NCI-H1092 treated with DMSO at 0.1 percent for 48 hours (cell line): ENCODE measurements at places on chromosomes 11 and 22.

GRCh38 chr11:102047305-102047924 lies at the start of gene CFAP300:
Gene CFAP300 (plus strand): TSS chr11:102047437. CDS start chr11:102047471, 34 bp downstream.
- DNase-seq, result peak; percentile 36

- no peak for DNase-seq
Observed at GRCh38 chr11:13577881-13578280, 82.1 kb upstream of the PTH start.

GRCh38 chr22:41548830-41549211 lies 4.6 kb upstream of the POLR3H start:
- DNase-seq, result no peak

DNA sequence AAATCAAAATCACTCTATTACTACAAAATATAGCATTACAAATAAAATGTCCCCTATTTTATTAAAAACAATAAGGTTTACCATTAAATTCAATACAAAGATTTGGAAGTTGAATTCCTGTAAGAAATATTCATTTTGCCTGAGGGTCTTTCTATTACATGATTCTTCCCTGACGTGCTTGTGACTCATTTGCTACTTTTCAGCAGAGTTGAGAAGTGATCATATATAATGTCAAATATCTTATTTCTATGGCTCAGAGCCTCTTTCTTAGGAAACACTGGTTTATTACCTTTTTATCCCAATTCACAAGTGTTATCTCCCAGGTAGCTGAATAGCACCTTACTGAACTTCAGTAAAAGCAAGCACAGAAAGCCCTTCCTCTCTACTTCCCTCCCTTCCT lies 65.2 kb upstream of the CNTN5 start:
- no peak for DNase-seq

DNA sequence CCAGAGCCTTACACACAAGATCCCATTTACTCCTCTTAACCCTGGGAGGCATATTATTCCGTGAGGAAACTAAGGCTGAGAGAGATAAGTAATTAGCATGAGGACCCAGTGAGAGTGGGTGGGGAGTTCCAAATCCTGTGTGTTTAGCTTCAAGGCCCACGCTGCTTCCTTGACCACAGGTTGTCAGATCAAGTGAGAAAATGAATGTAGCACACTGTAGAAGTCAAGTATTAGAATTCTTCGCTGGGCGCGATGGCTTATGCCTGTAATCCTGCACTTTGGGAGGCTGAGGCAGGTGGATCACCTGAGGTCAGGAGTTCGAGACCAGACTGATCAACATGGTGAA lies 3.8 kb downstream of the CYB561A3 start:
- no peak for DNase-seq

- no peak for DNase-seq
Observed at GRCh38 chr11:32447252-32447651, 11.9 kb upstream of the WT1 start.

DNA sequence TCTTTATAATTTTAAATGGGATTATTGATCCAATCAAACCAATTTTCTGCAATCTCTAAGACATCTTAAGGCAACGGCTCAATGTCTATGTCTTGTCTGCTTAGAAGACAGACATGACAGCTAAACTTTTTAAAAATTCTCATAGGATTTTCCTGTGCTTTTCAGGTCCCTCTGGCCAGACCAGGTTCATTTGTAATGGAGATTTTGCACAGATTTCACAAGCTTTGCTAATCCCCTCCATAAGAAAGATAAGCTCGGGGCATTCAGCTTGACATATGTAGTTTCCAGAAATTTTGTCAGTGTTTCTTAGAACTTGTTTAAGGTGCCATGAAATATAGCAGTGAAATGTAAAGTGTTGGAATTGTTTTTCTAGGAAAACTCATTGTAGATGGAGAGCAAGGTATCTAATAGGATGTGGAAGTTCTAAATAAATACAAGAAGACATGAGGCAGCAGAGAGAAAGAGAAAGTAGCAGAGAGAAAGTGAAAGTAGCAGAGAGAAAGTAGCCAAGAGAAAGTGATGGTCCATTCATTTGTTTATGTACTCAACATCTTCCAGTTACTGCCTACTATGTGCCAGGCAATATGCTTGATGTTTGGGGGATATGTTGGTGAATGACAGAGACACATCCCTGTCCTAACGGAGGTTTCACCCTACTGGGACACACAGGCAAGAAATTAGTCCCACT lies 219.1 kb upstream of the ARHGAP42 start:
- DNase-seq, result no peak

- DNase-seq, result no peak
Observed at GRCh38 chr11:69655479-69656428, 14.8 kb downstream of the CCND1 start.

GRCh38 chr11:69490516-69490915 lies 9.1 kb downstream of the LINC01488 start:
- no peak for DNase-seq

DNA sequence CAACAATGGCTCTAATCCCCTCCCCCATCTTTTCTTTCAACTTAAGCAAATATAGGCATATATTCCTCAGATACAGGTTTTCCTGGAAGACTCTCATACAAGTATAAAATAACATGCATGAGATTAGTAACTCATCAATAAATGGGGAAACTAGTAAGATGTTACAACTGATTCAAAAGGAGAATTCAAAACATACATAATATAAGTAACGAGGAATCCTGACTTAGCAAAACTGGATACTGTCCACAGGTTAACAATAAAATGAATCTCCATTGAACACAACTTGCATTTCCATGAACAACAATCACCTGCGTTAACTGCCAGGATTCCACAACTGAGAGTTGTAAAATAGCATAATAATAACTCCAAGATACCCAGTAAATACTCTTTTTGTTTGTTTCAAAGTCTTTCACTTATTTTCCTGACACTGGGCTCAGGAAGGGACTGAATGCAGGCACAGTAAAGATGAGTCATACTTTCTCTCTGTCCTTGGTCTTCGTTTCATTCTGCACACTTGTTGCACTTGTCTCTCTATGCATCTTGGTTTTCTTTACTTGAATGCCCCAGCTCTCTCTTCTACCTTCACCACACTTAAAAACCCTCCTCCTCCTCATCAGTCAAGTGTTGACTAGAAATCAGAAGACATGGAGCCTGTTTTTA lies 8.1 kb downstream of the APIP start:
- no peak for DNase-seq

DNA sequence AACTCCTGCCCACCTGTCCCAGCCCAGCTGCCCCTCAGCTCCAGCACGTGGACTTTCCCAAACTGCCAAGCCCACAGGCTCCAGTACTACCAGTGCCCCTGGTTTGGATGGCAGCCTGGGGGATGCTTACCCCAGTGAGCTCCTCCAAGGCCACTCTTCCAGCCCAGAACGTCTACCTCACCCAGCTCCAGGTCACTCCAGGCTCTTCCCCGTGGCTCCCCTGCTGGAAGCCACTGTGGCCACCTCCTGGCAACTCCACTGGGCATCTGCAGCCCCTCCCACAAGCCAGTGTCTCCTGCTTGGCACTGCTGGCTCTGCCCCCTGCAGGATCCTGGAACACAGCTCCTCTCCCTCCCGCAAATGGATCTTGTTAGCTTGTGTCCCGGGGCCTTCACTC lies 29.3 kb downstream of the LMO1 start:
- peak; percentile 42 for DNase-seq

DNA sequence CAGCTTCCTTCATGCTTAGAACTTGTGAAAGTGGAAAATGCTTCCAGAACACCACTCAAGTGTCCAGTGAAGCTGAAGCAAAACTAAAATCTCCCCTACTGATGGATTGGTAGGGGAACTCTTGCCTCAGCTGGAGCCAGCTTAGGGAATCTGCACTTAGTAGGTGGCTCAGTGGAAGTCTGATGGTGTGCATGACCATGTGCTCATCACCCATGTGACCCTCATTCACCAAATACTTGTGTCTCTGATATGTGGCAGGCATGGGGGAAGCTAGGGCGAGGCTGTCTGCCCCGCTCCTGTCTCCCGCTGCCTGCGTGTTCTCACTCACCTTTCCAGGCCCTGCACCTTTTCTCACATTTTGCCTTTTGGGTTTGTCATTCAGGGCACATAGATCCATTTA lies 7.2 kb downstream of the TEAD1 start:
- no peak for DNase-seq

- DNase-seq, result no peak
Observed at GRCh38 chr11:35809561-35809960, 134.3 kb upstream of the LDLRAD3 start.

DNA sequence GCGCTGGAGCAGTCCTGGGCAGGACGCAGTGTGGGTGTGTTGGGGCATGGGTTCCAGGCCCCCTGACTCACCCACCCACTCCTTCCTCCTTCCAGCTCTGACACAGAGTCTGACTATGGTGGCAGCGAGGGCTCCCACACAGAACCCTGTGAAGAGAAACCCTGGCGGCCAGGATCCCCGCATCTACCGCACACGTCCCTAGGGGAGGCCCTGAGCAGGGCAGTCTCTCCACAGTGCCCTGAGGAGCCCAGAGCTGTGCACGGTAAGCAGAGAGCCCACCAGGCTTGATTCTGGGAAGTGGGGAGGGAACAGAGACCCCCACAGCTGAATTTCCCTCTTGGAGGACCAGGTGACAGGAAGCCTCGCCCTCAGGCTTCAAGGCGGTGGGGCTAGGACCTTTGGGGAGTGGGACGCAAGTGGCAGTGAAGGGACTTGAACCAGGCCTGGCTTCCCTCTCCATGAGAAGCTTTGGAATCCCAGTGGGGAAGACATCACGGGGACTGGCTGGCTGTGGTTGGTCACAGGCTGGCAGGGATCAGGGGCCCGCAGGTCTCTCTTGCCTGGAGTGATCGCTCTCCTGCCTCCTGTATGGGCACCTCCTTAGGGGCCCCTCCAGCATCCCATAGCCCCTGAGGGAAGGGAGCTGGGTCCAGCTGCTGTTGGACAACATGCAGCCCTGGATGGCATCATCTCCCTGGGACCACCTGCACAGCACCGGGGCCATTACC lies 96.4 kb upstream of the PARVA start:
- no peak for DNase-seq

DNA sequence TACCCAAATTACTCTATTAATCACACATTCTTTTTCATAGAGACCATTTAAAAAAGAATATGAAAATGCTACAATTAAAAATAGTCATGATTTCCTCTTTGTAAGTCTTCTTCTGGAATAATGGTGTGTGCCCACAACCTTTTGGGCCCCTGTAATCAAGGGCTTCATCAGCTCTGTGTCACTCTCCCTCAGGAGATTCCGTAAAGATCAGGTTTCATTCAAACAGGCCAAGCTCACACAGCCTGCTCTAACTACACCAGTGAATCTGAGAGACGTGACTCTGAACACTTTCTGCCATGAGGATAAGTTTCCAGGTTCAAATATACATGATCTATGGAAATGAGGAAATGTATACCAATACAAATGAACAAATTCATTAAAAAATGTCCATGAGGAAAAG lies 9.5 kb downstream of the DRICH1 start:
- DNase-seq, result no peak

- DNase-seq, result peak; percentile 12
Observed at GRCh38 chr11:73950869-73951710, at the start of gene DNAJB13. Gene DNAJB13 (plus strand): TSS chr11:73951026. CDS start chr11:73951070, 44 bp downstream.

DNA sequence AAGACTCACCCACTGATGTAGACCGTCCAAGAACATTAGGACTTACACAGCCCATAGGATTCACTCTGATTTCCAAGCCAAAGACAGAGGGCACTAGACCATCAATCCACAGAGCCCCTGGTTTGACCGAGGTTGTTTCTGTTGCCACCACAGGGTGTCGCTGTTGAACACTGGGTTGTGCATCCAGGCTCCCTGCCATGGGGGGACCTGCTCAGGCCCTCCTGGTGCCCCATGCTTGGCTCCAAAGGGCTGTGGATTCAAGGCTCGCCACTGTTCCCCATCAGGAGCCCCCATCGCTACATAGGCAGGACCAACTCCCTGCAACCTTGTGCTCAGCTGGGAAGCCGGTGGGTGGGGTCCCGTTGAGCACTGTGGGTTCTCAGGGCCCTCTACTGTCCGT lies 128.0 kb upstream of the ANO1 start:
- peak; percentile 31 for DNase-seq

DNA sequence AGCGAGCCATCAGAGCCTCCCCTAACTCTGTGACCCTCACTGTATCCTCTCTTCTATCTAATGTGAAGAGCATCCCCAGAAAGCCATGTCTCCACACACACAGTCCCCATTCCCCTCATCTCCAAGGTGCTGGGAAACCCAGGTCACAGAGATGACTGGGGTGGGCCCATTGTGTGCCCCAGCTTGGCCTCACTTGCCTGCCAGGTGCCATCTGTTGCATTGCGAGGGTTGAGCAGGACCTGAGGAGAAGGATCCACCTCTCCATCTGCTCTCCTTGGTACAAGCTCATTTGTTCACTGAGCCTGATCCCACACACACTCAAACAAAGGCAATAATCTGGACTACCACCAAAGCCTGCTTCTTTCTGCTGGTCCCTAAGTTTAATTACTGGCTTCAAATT lies 118.8 kb downstream of the SPATA19 start:
- DNase-seq, result peak; percentile 62

DNA sequence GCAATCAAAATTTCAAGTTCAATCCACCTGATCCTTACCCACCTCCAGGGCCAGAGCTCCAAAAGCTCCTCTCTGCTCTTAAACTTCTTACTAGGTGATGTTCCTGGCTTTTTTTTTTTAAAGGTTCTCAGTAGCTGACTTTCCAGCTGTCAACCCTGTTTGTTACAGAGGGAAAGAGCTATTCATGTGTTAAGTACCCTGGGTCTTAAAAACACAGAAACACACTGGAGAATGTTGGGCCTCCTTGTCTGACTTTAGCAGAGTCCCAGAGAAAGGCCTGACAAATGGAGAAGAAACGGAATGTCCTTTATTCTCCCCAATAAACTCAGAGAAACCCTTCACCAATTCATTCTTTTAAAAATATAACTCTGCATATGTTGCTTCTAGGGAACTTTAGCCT lies 3.2 kb downstream of the LRRC4C start:
- DNase-seq, result no peak

- no peak for DNase-seq
Observed at GRCh38 chr11:11558826-11559225, 63.0 kb downstream of the GALNT18 start.

DNA sequence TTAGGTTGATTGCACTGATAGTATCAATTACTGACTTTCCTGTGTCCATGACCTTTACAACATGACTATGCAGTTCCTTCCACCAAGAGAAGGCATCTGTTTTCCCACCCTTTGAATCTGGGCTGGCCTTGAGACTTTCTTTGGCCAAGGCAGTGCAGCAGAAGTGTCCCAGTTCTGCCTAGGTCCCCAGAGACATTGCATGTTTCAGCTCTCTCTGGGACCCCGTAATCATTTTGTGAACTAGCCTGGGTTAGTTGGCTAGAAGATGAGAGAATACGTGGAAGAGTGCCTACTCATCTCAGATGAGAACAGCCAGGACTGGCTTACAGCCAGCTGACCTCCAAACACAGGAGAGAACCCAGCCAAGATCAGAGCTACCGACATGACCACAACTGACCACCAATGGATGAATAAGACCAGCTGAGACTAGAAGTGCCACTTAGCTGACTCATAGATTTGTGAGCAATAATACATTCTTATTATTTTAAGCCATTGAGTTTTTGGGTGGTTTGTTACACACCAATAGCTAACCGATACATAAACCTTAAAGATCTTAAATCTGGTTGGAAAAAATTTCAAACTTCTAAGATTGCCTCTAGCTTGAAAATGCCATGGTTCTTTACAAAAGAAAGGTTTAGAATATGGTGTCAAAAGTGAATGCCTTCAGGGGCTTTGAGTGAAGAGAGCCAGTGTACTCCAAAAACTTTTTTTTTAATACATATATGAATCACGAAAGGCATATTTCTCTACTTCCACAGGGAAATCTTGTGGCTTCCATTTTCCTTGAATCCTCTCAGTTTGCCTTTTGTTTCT lies 145.2 kb downstream of the FBXO7 start:
- no peak for DNase-seq
